Right ventricle myocardium inferior (tissue), 1 donor: ENCODE measurements at places on chromosomes 11 and 22.

DNA sequence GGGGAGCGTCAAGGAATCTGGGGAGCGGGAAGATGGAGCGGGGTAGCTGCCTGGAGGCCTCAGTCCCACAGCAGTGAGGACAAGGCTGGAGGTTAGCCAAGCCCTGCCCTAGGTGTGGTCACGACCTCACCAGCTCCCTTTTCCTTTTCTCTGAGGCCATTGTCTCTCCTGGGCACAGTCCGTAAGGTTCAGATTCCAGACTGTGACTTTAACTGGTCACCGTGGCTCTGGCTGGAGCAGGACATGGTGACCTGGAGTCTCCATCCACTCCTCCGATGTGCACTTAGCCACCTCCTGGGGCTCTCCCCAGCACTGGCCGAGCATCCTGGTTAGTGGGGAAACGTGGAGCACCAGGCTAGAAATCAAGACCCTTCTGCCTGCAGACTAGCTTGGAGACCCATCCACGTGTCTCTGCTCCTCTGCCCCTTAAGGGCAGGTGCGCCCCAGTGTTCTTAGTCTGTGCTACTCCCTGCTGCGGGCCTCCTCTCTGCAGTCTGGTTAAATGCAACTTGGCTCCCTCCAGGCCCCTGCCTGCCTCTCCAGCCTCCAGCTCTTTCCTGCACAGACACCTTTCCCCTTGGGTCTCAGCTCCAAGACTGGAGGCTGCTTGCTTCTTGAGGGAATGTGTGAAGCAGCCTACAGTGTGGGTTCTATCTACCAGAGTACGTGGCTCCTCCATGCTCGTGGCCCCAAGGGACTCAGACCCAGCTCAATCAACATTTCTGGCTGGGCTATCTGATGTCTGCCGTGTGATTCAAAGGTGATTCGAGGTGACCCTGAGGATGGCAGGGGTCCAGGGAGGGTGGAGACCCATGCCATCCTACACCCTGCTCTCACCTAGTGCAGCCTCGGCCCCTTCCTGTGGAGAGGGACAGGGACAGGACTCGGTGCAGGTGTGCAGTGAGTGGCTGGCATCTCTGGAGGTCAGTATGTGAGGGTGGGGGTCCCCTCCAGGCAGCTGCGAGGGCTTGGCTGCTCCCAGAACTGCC, 5.2 kb downstream of the SLC25A1 start:
- DNase-seq, result no peak

- no peak for DNase-seq
Observed at GRCh38 chr22:29458551-29458950, 20.2 kb downstream of the RFPL1 start.

DNA sequence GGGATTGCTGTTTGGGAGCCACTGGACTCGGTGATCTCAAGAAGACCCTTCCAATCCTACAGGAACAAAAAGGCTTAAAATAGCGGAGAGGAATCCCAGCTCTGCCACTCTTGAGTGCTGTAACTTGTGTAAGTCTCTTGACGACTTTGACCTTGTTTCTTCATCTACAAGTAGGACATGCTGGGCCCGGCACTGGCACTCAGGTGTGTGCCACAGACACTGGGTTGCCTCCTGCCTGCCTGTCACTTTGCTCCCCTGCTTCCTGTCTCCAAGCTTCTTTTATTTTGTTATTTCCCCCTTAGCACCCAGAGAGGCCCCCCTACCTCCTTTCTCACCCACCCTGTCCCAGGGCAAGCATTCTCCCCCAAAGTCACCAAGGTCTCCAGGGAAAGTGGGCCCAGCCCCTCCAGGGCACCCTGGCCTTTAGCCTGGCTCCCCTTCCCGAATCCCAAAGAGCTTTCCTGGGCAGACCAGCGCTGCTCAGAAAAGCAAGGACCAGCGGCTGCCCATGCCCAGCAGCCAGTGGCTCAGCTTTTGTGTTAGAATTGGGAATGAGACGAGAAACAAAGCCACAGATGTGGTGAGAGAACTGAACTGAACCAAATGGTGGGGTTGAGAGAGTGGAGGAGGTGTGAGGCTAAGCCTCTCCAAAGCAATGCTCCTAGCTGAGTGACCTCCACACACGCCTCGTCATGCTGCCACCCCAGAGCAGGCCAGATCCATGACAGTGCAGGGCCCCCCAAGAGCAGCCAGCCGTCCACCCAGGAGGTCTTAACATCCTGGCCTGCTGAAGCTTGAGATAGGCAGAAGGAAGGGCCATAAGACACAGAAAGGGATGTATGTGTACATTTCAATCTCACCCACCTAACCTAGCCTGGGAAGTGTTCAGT, 4.5 kb downstream of the TRIM29 start:
- DNase-seq, result peak; percentile 51

GRCh38 chr11:109747839-109748238, 325.8 kb downstream of the C11orf87 start:
- no peak for DNase-seq

GRCh38 chr11:133712051-133712560, 133.2 kb downstream of the SPATA19 start:
- DNase-seq, result no peak

DNA sequence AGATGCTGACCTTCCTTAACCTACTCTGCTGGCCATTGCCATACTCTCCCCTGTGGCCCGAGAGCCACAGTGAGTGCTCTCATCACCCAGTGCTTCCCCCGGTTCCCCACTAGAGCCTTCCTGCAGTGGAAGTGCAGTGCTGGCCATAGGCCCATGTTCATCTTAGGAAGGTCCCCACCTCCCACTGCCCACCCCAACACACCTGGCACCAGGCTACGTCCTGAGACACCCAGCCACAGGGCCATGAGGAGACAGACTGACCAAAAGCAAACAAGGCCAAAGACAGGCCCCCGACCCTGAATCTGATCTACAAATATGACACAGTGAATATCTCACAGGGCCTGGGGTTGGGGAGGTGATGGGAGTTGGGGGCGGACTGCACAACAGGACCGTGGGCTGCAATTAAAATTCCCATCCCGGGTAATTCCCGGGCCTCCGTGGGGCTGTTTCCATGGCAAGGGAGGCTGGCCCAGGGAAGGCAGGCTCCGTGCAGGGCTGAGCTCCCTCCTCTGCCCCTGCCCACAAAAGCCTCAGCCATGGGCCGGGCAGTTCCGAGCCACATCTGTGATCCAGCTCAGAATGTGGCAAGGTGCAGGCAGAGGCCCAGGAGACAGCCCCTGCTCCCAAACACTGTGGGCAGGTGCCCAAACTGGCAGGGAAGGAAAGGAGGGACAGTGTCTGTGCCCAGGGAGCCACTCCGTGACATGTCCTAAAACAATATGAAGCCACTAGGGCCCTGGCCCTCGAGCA, 5.1 kb upstream of the CHST1 start:
- DNase-seq, result no peak

DNA sequence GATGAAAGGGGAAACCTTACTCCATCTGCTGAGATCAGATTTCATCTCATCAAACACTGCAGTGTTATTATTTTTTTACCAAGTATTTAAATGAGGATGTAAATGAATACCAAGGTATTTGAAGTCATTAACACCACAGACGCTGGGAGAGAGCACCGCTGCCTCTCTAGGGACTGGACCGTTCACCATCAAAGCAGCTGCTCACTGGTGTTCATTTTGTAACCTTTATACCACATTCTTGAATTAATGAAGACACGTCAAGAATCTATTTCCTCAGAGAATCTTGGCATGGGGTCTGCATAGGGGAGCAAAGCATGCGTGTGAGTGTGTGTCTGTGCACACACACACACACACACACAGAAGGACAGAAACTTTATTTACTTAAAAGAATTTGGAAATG, 15.6 kb downstream of the SIAE start:
- no peak for DNase-seq

DNA sequence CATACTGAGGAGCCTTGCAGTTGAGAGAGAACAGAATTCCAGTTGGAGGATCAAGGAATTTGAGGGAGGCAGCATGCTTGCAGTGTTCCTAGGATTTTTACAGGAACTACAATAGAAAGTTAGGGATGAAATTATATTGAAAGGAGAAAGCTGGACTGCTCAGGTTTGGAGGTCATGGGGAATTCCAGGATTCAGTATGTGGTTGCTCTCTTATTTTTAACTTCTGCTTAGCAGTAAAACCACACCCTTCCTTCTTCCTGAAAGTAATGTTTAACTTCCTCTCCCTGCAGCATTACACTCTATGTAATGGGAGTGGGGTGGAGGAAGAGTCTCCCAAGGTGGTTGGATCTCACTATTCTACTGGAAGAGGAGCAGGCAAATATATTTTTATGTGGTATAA, 31.3 kb downstream of the CTNND1 start:
- no peak for DNase-seq

DNA sequence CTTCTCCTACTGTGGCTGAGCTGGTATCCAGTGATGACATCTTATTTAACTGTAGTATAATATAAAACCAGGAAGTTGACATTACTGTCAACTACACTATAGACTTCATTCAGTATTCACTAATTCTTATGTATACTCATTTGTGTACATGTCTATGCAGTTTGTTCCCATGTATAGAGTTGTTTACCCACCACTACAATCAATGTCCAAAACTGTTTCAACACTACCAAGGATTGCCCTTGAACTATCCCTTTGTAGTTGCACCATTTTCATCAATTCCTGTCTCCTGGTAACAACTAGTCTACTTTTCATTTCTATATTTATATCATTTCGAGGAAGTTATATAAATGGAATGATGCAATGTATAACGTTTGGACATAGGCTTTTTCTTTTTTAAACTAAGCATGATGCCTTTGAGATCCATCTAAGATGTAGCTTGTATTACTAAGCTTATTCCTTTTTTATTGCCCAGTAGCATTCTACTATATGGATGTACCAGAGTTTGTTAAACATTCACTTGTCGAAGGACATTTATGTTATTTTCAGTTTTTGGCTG, 39.2 kb downstream of the TMEM135 start:
- DNase-seq, result no peak

DNA sequence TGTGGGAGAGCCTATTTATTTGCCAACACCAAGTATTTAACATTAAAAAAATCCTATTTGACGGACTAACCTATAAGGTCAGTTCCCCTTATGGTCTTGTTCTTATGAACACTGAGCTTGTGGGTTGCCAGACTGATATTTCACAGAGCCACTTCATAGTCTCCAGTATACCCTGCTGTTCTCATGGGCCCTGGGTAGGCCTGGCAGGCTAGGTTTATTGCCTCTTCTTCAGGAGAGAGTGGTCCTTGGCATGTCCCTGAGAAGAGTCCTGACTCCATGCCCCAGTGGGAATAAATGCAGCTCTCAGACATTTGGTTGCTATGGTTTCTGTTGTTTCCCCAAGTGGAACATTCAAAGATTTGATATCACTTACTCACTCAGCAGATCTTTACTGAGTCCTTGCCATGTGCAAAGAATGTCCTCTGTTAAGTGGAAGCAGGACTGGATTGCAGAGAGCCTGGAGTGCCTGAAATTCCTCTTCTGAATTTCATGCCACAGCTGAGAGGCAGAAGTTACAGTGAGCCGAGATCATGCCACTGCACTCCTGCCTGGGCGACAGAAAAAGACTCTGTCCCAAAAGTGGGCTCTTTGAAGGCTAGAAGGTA, 15.7 kb downstream of the SLC5A1 start:
- DNase-seq, result no peak

GRCh38 chr11:134888821-134889220, 476.8 kb upstream of the B3GAT1 start:
- DNase-seq, result no peak

DNA sequence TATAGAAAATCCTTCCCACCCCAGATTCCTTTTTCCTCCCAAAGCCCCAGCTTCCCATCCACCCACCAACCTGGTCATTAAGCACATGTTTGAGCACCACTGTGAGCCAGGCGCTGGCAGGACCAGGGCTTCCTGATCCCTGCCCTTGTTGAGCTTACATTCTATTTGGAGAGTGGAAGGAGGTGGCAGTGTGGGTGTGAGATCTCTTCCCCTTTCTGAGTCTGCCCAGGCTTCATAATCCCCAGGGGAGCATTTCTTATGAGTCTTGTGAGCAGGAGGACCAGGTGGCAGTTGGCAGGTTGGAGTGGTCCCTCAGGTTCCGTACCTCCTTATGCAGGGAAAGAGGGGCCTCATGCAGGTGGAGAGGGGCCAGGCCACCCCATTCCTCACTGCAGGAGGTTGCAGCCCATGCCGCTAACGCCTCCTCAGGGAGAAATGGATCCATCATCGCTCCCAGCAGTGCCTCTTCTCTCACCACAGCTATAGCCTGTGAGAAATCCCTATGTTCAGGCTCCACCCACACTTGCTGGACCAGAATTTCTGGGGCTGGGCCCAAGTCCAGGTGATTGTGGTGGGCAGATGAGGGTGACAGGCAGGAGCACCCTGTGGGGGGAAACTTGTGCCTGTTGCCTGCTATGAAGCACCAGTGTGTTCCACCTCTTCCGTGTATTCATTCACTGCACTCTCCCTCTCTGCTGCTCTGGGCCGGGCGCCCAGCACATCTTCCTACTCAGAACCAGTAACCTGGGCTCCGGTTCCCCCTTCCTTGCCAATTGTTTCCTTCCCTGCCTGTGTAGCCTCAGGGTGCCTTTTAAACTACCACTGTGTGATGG, 23.5 kb downstream of the UBE2L3 start:
- DNase-seq, result no peak

DNA sequence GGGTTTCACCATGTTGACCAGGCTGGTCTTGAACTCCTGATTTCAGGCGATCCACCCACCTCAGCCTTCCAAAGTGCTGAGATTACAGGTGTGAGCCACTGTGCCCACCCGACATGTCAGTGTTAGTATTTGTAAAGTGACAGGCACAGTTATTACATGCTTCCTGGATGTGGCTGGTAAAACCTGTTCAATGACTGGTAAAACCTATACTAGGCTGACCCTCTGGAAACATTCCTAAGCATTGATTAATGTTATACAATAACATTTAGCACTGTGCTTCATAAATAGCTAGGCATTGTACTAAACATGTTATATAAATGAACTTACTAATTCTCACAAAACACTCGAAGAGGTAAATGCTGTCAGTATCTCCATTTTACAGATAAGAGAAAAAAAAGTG, 20.9 kb upstream of the JHY start:
- no peak for DNase-seq

DNA sequence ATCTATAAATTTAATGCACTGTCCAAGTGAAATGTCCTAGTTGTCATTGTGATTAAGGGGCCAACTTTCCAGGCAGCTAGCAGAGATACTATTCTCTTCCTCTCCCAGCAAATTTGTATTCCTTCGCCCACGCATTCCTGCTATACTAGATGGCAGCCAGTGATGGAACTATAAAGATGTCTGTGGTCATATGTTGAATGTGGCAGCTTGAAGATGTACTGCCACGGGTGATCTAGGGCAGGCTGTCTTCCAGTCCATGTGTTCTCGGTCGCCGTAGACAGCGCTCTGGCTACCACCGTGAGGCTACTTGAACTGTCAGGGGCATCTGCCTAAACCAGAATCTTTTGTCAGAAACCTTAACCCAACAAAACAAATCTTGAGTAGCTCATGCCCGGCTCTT, 8.3 kb upstream of the SIDT2 start:
- no peak for DNase-seq

GRCh38 chr11:119530509-119530908, 107.5 kb upstream of the THY1 start:
- DNase-seq, result no peak

DNA sequence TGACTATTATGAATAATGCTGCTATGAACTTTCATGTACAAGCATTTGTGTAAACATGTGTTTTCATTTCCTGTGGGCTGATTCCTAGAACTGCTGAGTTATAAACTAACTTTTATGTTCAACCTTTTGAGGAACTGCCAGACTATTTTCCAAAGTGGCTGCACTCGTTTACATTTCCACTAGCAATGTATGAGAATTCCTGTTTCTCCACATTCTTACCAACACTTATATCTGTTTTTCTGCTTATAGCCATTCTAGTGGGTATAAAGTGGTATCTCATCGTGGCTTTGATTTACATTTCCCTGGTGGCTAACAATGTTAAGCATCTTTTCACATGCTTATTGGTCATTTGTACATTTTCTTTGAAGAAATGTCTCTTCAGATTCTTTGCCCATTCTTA, 35.2 kb upstream of the SCUBE2 start:
- DNase-seq, result no peak

GRCh38 chr22:49124608-49125007, 703.1 kb downstream of the BRD1 start:
- DNase-seq, result no peak
